Aortic smooth muscle cell (primary cell): ENCODE measurements at places on chromosomes 5 and 9. TPM values are rescaled to one million over a fixed set of nuclear protein-coding genes. Genes with fewer than 3 reads are reported as not detected.

The PCDHB3 gene
- 0.81 and 1.3 TPM in 2 replicates for total RNA-seq

The EQTN gene
- total RNA-seq, result not detected in 2 replicates

The CCDC192 gene
- total RNA-seq, result not detected in 2 replicates

The ROR2 gene
- total RNA-seq, result 0.13 and 0.62 TPM in 2 replicates

The IRGM gene
- total RNA-seq, result 0.12 TPM in 1 of 2 replicates, not detected in the other

The CTSV gene
- 0.26 and 0.37 TPM in 2 replicates for total RNA-seq

The OTULINL gene
- not detected in 2 replicates for total RNA-seq

The FKBP15 gene
- total RNA-seq, result 21.8 and 22.0 TPM in 2 replicates

The KIF12 gene
- not detected in 2 replicates for total RNA-seq

The ANKRD20A1 gene
- 0.12 and 0.53 TPM in 2 replicates for total RNA-seq

The C5orf58 gene
- 0.26 TPM in 1 of 2 replicates, not detected in the other for total RNA-seq

The IL9 gene
- not detected in 2 replicates for total RNA-seq

The FBXL7 gene
- 2.2 and 4.3 TPM in 2 replicates for total RNA-seq

The GIN1 gene
- total RNA-seq, result 5.3 and 7.8 TPM in 2 replicates

The MEIKIN gene
- 0.06 TPM in 1 of 2 replicates, not detected in the other for total RNA-seq

The ALDOB gene
- total RNA-seq, result not detected in 2 replicates

The INPP5E gene
- total RNA-seq, result 5.2 and 5.3 TPM in 2 replicates

The CYLC2 gene
- total RNA-seq, result not detected in 2 replicates

The ZNF169 gene
- 2.1 and 2.9 TPM in 2 replicates for total RNA-seq

The ADRA1B gene
- total RNA-seq, result under 0.01 and 0.25 TPM in 2 replicates

The NR6A1 gene
- under 0.01 and 0.44 TPM in 2 replicates for total RNA-seq

The PCDHA1 gene
- total RNA-seq, result under 0.01 and 0.06 TPM in 2 replicates

The NMUR2 gene
- total RNA-seq, result not detected in 2 replicates

The SPINK4 gene
- not detected in 2 replicates for total RNA-seq

The RASEF gene
- under 0.01 and 0.06 TPM in 2 replicates for total RNA-seq

The MLANA gene
- not detected in 2 replicates for total RNA-seq

The PCDHGB3 gene
- 5.7 and 8.4 TPM in 2 replicates for total RNA-seq

The GARIN3 gene
- not detected in 2 replicates for total RNA-seq

The CYSRT1 gene
- 0.87 and 1.2 TPM in 2 replicates for total RNA-seq

The SOHLH1 gene
- total RNA-seq, result not detected in 2 replicates

The ZFP62 gene
- total RNA-seq, result 17.4 and 18.0 TPM in 2 replicates

The ADGRD2 gene
- total RNA-seq, result not detected in 2 replicates

The SPATA31A5 gene
- not detected in 2 replicates for total RNA-seq

The TSSK1B gene
- total RNA-seq, result under 0.01 and 0.13 TPM in 2 replicates

The DRD1 gene
- total RNA-seq, result 0.12 and 0.53 TPM in 2 replicates

The SMIM15 gene
- total RNA-seq, result 66.1 and 79.8 TPM in 2 replicates
